NCI-H1092 treated with DMSO at 0.1 percent for 48 hours (cell line): ENCODE measurements at places on chromosomes 13 and 19.

DNA sequence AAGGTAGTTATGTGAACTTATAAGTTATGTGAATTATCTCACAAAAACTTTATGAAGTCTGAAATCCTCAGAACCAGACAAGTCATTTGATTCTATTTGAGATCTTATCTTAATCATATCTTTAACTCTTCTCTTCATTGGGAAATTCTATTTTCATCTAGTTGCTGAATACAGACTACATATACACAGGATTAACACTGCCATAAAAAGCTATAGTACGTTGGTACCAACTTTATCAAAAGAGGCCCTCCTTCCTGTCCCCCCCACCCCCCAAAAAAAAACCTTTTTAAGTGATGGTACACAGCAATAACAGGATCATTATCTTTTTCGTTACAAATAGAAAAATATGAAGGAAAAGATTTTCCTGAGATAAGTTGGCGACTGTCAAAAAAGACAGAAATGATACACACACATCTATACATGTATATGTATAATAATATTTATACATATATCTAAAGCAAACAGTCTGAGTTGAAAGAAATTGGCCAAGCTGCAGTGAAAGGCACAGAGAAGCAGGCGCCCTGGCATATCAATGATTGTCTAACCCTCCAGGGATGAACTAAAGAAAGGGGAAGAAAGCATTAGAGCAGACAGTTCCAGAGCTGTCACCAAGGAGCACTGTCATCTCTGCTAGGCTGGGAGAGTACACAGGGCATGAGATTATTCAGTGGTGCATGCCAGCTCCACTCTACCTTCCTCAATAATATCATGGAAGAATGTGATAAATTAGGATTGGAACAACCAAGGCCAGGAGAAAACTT, 116.7 kb downstream of the KLF12 start:
- no peak for DNase-seq

DNA sequence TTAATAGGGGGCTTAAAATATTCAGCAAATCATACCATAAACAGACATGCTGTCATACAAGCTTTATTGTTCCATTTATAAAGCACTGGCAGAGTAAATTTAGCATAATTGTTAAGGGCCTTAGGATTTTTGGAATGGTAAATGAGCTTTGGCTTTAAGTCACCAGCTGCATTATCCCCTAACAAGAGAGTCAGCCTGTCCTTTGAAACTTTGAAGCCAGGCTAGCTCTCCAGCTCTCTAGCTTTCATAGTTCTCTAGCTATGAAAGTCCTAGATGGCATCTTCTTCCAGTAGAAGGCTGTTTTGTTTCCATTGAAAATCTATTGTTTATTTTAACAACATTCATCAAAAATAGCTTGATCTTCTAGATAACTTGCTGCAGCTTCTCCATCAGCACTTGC, 420.8 kb upstream of the GPC6 start:
- DNase-seq = no peak

- DNase-seq = no peak
These were observed 1.0 kb downstream of the CDC16 start for GRCh38 chr13:114235697-114236096.

DNA sequence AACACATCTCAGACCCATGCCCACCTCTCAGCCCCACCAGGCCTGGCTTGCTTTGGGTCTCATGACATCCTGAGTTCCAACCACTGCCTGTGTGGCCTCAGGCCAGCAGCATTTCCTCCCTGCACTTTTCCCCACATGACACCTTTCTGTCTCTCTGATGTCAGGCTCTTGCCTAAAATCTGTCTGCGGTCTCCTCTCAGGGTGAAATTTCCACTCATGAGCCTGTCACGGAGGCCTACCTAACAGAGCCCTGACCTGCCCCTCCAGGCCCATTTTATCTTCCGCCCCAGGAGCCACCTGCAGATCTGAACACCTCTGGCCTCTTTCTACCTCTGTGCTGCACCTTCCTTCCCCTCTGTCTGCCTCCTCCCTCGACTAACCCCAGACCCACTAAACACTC, 93.5 kb downstream of the ZDHHC20 start:
- DNase-seq = no peak

DNA sequence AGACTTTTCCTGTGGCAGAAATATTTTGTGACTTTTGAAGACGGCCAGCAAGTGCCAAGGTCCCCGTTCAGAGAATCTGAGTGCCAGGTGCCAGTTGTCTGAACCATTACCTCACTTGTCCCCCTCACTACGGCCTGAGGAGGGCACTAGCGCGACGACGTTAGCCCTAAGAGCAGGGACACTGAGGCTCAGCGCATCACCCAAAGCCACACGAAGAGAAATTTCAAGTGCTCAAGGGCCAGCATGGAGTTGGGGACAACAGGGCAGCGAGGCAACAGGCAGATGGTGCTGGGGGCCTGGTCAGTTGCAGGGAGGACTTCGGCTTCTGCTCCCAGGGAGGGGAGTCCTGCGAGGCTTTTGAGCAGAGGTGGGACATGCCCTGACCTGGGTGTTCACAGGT, 9.5 kb upstream of the TYK2 start:
- no peak for DNase-seq

DNA sequence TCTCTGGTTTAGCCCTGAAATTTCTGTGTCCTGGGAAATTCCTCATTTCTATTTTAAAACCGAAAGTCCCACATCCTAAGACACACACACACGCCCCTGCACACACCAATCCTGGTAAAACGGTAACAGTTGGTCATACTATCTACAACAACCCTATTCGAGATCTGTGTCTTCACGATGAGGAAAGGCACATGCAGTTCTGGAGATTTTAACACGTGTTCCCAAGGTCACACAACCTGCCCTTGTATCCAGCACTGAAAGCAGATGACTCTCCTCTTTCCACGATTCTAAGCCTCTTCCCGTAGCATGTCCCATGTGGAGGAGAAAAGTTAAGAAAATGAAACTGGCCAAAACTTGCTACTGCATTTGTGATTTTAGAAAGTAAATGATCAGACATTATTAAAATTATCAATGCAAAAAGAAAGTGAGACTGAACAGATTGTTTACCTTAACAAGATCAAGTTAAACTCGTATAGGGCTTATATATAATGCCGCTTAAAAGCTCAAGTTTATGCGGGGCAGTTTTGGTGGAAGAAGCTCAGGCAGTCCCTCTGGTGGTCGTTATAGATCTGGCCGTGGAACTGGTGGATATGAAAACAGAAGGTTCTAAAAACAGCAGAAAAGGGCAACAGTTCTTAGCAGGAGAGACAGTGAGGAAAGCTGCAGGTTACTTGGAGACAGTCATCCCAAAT, 32.7 kb downstream of the VSTM1 start:
- no peak for DNase-seq
